Stimulated activated naive B cell treated with anti-CD40 and anti-IgM and Interleukin-4, amounts not matched to agents 10 μg/mL and 1 μg/mL and 100 μg/mL, for 72 hours (primary cell): ENCODE measurements at places on chromosomes 2 and 18.

DNA sequence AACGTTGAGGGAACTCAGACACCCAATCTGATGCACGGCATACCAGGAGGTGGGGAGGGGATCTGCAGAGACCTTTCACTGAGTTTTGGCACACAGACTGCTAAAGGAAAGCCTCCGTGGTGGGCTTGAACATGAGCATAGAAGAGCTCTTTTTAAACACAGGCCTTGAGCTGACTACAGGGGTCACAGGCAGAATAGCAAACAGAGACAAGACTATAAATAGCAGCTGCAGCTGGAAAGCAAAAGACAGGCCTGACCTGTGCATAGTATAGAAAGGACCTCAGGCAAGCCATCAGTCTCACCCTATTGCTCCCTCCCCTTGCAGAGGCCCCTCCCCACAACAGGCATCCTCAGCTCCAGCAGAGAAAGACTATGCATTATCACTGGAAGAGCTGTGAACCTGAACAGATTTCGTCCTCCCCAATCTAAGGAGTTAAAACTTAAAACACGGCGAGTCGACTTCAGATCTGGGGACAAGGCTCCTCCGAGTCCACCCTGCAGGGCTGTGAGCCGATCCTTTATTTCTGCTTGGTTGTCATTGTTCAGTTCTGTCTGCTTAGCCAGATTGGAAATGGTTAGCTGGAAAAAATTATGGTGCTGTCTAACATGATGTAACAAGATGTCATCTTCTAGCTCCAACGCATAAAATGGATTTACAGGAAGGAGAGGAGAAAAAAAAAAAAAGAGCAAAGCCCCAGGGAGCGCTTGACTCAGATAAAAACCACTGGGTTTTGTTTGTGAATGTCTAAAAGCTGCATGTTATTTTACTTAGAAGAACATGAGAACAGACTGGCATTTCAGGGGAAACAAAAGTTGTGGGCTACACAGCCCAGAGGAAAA lies 25.2 kb upstream of the LCLAT1 start:
- H3K27ac ChIP-seq: peak overlapping the region; percentile 86
- DNase-seq: no peak
- H3K27me3 ChIP-seq: no peaks in the 10 kb centered on the region
- H3K4me1 ChIP-seq: peaks cover 40% of the 10 kb centered on the region
- H3K36me3 ChIP-seq: no peaks in the 10 kb centered on the region

DNA sequence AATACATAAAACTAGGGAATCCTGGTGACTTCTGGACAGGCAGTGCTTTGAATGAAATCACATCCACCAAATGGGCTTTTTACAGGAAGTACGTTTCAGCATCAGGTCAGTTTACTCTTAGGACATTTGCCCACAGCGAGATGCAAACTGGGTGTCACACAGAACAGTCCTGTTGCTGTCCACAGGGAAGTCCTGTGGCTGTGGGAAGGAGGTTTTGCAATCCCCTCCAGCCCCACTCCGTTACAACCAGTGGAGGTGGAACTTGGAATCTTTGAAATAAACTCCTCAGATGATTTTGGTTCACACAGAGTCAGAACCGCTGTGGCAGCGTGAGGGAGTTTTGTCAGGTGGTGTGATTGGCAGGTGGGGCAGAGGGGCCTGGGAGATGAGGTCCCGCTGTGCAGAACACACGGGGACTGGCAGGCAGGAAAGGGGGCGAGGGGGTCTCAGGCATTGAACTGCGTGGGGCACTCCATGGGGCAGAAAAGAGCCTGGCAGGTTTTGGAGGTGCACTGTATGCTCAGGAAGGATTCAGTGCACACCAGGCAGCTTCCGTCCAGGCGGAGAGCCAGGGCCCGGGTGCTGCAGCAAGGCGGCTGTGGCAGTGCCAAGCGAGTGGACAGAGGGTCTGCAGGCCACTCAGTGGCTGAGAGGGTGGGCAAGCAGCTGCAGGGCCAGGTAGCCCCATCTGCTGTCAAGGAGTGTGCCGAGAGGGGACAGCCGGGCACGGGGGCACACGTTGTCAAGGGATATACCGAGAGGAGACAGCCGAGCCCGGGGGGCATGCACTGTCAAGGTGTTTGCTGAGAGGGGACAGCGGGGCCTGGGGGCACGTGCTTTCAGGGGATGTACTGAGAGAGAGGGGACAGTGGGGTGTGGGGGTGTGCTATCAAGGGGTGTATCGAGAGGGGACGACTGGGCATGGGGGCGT lies 148.7 kb downstream of the LDLRAD4 start:
- H3K36me3 ChIP-seq: no peaks in the 10 kb centered on the region
- DNase-seq: no peak
- no peak overlapping the region for H3K27ac ChIP-seq
- H3K4me1 ChIP-seq: peaks cover 11% of the 10 kb centered on the region
- H3K4me3 ChIP-seq: no peak overlapping the region
- no peaks in the 10 kb centered on the region for H3K27me3 ChIP-seq

DNA sequence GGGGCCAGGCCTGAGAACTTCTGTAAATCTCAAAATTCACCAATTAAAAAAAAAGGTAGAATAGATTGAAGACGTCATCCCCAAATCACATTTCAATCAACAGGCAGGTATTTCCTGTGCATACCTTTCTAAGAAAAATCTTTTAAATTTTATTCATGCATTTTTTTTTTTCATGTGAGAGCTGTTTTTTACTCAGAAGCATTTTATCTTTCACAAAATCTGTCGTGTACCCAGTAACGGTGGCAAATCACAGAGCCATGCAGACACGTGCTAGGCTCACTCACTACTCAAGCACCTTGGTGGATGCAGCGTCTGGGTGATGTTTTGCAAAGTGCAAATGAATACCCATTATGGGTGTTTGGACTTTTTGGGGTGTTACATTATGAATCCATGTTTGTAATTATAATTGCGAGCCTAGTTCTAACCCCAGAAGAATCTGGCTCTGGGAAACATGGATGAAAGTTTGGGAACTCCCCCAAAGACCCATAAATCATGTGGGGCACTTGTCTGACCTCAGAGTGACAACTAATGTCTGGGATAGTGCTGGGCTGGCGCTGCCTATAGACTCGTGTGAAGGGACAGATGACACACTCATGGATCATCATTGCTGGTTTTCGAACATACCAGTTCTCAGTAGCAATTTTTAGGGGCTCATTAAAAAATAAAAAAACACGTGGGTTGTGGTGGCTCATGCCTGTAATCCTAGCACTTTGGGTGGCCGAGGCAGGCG lies 335.2 kb downstream of the LPIN1 start:
- H3K36me3 ChIP-seq: peaks cover 3% of the 10 kb centered on the region
- no peak overlapping the region for H3K27ac ChIP-seq
- no peaks in the 10 kb centered on the region for H3K27me3 ChIP-seq
- DNase-seq: no peak
- H3K4me1 ChIP-seq: peaks cover 15% of the 10 kb centered on the region

DNA sequence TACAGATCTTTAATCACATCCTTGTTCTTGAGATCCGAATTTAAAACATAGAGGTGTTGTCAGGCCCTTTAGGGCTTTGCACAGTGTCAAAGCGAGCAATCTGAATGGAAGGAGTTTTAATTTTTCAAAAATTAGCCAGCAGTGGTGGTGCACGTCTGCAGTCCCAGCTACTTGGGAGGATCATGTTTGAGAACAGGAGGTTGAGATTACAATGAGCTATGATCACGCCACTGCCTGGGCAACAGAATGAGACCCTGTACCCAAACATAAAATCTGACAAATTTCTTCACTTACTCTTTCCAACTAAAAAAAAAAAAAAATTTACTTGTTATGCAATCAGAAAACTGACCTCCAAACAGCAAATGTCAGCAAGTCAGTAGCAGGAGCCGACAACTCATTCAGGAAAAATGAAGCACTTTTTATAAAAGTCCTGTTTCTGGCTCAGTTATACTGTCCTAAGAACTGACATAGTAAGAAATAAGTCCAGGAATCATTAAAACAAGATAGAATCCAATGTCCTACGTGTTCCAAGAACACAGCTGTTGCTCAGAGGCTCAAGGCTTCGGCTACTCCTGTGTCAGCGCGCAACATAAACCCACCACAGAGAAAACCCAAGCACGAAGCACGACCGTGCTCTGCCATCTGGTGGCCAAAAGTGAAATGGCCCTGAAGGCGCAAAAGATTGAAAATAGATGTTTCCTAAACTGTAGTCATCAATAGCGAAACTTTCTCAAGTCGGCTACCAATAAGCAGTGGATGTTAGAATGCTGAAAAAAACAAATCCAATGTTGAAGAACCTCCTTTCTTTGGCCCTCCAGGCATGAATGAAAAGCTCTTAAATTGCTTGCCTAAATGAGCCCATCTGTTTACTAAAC lies 138.1 kb downstream of the INO80D start:
- peak; percentile 31 for DNase-seq
- H3K27me3 ChIP-seq: peaks cover 10% of the 10 kb centered on the region
- H3K4me3 ChIP-seq: no peak overlapping the region
- H3K27ac ChIP-seq: no peak overlapping the region
- H3K36me3 ChIP-seq: no peaks in the 10 kb centered on the region

DNA sequence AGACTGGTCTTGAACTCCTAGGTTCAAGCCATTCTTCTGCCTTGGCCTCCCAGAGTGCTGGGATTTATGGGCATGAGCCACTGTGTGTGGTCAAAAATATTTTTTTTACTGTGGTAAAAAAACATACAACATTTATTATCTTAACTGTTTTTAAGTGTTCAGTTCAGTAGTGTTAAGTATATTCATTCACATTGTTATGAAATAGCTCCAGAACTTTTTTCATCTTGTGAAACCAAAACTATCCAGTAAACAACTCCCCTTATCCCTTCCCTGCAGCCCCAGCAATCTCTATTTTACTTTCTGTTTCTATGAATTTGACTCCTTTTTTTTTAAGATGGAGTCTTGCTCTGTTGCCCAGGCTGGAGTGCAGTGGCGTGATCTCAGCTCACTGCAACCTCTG lies 9.3 kb downstream of the RMC1 start:
- DNase-seq: no peak
- peaks cover 48% of the 10 kb centered on the region for H3K36me3 ChIP-seq
- H3K4me1 ChIP-seq: peaks cover 62% of the 10 kb centered on the region
- no peak overlapping the region for H3K4me3 ChIP-seq
- no peak overlapping the region for H3K27ac ChIP-seq

DNA sequence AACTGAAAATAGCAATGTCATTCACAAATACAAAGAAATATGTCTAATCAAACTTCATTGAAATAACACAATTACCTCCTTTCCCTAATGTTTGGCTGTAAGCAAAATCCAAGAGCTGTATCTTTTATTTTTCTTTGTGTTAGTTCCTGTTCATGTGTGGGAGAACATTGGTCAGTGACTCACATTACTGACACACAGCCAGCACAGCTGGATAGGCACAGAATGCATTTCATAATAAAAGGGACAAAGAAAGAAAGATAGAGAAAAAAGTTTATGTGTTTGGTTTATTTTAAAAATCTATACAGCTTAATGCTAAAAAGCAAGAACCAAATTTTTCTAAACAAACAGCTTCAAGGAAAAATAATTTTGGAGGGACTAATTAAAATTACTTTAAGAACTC lies 185.6 kb upstream of the COL3A1 start:
- no peaks in the 10 kb centered on the region for H3K4me1 ChIP-seq
- DNase-seq: no peak
- no peaks in the 10 kb centered on the region for H3K27me3 ChIP-seq
- H3K27ac ChIP-seq: no peak overlapping the region
- no peaks in the 10 kb centered on the region for H3K36me3 ChIP-seq

DNA sequence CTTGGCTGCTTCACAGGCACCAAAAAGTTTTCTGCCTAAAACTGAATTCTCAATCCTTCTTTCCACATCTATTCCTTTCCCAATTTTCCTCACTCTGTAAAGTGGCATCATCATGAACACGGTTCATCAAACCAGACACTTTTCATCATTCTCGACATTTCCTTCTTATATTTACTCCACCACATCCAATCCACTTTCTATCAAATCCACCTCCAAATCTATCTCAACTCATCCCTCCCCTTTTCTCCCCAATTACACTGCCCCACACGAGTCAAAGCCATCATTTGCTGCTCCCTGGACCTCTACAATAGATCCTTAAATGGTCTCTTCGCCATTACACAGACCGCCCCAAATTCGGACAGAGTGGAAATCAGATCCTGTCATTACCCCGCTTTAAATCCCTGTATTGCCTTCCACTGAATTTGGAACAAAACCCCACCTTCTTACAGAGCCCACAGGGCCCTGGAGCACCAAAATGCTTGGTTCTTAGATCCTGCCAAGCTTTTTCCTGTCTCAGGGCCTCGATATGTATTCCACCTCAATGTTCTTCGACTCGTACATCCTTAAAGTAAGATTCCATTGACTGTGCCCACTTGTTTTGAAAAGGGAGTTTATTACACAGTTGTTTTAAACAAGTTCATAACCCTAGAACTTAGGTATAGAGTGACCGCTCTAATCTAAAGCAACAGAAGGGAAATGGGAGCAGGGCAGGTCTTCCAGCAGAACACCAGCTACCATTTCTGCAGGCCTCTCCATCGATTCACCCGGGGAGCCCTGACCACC lies 856 bp downstream of the ACAA2 start:
- peak overlapping the region; percentile 95 for H3K27ac ChIP-seq
- peaks cover 18% of the 10 kb centered on the region for H3K36me3 ChIP-seq
- H3K4me1 ChIP-seq: peaks cover 35% of the 10 kb centered on the region
- no peak for DNase-seq
- no peaks in the 10 kb centered on the region for H3K27me3 ChIP-seq

DNA sequence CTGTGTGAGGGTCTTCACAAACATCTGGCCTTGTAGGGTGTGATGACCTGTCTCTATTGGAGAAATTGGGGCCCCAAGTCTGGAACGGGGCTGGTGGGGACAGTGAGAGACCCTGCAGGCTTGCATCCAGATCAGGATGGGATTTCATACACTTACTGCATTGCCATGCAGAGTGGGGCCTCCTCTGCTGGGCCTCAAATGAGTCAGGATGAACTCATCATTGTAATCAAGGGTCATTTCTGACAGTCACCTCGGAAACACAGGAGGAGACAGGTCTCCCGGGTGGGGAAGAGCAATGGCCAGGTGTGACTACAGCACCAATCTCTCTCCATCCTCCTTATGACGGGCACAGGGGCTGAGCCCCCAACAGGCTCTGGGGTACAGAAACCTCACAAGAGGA lies 48.1 kb upstream of the GALR1 start:
- no peaks in the 10 kb centered on the region for H3K36me3 ChIP-seq
- no peak for DNase-seq
- H3K27ac ChIP-seq: no peak overlapping the region
- H3K4me3 ChIP-seq: no peak overlapping the region
- no peaks in the 10 kb centered on the region for H3K4me1 ChIP-seq

DNA sequence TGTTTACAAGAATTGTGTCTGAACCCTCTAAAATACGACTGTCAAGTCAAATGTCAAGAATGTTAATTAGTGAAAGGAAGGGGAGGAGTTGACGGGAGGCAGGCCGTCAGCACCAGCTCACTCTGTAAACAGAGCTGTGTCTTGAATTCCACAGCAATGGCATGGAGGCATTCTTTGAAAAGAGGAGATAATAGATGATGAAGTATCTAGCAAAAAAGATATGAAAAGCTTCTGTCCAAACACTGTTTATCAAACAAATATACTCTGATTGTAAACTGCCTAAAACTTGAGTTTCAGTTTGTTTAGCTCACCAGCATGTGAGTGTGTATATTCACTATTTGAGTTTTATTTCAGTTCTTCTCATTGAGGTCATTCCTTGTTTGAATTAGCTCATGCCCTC lies 94.7 kb upstream of the CDC42EP3 start:
- no peak for DNase-seq
- H3K4me1 ChIP-seq: peaks cover 3% of the 10 kb centered on the region
- H3K27ac ChIP-seq: no peak overlapping the region
- H3K36me3 ChIP-seq: peaks cover 6% of the 10 kb centered on the region

GRCh38 chr2:64605026-64605471 lies 48.7 kb downstream of the SERTAD2 start:
- no peaks in the 10 kb centered on the region for H3K36me3 ChIP-seq
- no peak overlapping the region for H3K27ac ChIP-seq
- no peak for DNase-seq
- no peak overlapping the region for H3K4me3 ChIP-seq
- H3K4me1 ChIP-seq: peaks cover 35% of the 10 kb centered on the region
- H3K27me3 ChIP-seq: no peaks in the 10 kb centered on the region
